CD4-positive, alpha-beta T cell treated with Interleukin-1 beta for 1 hour (primary cell): ENCODE measurements at places on chromosomes 5 and 9.

DNA sequence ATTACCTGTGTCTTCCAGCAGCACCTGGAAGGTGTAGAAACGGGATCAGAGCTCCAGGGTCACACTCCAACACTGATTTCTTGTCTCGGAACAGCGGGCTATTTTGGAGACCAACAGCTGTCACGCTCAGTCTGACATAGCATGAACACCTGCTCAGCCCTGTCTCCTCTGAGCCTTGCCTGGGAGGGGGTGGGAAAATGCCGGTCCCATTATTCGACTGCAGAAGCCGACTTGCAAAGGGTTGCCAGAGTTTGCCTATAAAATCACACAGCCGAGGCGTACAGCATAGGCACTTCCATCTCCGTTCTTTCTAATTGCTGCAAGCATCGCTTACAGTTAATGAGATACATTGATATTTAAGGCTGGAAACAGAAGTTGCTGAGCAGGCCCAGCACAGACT is 300.8 kb upstream of the MSX2 start:
- DNase-seq: no peak

DNA sequence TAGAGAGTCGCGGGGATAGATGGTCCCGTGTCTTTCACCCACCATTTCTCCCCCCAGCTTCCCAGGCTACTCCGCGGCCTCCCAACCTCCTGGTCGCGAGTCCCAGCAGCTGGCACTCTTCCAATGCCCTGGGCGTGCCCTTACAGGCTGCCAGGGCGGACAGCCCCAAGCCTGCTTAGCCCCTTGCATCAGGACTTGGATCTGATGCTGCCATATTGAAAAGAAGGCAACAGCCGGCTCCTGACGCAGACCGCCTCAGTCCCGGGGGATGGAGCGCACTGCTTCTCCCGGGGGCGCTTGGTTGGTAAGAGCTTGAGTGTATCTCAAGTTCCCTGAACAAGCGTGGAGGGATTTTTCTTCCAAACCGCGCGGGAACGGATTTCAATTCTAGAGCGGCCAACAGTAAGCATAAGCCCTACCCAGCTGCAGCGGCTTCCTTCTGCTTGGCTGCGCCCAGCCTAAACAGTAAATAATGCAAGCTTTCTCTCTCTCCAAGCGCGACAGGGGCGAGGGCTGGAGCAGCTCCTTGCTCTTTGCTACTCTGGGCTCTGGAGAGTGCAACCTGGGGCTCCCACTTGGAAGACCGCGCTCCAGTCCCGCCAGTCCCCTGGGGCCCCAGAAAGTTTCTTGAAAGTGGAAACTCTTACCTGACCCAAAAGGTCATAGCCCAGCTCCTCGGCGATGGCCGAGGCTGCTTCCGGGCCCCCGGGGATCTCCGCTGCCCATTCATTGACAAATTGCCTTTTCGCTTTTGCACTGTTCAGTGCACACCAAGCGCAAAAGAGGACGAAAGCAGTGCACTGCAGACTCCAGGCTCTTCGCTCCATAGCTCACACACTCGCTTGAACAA is 607 bp downstream of the PCSK1 start:
- no peak for DNase-seq

DNA sequence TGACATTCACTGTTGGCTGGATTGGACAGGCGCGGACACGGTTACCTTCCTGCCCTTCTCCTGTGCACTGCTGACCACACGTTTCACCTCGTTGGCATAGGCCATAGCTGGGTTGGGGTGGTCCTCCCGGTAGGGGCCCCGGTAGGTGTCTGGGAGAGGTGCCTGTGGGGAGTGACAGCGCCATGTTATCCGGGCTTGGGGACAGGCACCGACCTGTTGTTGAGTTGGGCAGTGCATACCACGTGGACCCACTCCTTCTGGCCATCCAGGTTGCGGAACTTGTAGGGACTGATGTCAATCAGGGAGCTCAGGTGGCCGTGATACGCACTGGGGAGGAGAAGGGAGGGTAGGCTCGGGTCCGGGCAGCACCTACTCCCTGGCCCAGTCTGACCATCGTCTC is 8.2 kb downstream of the PHYKPL start:
- no peak for DNase-seq

DNA sequence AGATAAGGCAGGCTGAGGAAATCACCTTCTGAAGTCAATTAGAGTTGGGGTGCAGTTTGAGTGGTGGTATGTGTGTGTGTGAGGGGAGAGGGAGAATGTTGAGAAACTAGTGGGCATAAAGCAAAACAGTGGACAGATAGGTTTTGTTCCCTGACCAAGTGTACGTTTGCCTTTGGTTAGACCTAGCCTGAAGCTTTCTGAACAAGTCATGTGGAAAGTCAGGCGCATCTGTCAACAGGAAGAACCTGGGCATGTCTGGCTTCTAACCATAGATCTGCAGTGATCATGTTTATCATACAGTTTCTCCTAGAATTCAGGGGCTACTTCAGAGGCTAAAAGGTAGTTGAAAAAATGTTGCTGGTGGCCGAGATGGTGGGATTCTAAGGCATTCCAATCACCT is 143.2 kb upstream of the PCA3 start:
- no peak for DNase-seq

- DNase-seq: no peak
Observed at GRCh38 chr9:4111233-4112008, 188.4 kb downstream of the GLIS3 start.

- DNase-seq: peak; percentile 47
Observed at GRCh38 chr5:135392256-135392655, 6.8 kb downstream of the MACROH2A1 start.

- DNase-seq: no peak
Observed at GRCh38 chr5:130166839-130167490, 262.7 kb downstream of the CHSY3 start.

DNA sequence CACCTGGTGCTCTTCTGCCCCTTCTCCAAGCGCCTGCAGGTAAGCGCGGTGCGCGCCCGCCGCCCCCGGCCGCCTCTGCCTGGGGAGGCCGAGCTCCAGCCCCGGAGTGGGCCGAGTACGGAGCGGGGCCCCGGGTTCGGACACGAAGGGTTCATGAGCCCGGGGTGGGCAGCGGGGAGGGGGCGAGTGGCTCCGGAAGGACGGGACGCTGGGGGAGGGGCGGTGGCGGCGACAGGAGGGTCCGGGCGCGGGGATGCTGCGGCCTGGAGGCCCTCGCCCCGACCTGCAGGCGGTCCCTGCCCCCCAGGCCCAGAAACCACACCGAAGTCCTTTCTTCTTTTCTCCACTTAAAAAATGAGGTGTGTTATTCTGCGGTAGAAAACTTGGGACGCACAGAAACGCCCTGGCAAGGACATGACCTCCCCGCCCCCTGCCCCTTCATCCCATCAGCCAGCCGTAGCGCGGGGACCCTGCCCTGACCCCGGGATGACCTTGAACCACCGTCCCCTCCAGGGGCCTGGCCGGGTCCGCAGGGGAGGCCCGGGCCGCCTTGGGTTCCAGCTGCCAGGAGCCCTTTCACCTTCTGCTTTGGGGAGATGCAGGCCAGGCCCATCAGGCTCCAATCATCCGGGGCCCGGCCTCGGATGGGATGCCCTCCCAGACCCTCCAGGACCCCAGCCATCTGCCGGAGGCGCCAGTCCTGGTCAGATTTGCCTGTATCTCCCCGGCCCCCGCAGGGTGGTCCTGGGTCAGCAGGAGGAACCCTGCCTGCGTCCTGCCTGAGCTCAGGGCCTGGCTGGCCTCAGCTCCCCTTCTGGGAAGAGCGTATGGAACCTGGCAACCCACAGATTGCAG is 545 bp downstream of the DIPK1B start:
- DNase-seq: no peak

DNA sequence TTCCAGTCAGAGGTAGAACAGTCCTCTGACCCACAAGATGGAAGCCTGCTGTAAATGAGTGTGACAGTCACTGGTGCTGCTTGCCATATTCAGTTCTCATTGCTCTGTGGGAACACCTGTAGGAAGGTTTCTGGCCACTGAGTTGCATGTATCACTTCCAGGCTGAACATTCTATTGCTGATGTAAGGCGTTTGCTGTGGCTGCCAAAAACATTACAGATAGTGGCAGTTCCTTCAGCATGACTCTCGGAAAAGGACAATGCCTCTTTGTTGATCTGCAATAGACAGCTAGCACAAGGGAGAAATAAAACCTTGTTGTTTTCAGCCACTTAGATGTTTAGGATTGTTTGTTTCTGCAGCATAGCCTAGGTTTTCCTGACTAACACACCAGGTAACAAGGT is 217.2 kb downstream of the AGTPBP1 start:
- DNase-seq: no peak

DNA sequence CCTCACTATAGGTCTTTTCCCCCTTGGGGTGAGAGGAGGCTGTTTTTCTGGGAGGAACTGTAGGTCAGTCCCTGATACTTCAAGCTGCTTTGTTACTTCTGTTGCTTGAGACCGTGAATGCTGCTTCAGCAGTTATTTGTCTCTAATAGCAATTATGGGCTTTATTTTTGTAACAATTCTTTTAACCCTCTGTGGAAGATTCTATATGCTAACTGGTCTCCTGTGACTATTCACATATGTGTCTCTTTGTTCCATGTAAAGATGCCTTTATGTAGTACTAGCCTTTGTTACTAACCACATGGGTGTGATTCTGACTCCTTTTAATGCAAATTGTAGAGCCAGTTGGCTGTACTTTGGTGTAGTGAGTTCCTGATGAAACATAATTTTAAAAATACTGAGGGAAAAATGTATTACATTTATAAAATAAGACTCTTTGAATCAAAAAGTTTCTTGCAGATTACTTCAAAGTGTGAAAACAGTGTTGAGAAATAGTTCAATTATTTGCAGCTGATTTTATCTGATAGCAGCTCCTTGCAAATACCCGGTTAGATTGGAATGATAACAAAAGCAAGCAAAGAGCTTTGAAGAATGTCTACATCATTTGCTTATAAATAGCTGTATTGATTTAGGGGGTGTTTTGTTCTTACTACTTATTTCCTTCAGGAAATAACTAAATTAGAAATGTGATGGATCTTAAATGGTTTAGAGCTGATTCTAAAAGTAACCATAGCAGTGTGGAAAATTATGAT is 46.6 kb downstream of the ANGPTL2 start:
- no peak for DNase-seq

DNA sequence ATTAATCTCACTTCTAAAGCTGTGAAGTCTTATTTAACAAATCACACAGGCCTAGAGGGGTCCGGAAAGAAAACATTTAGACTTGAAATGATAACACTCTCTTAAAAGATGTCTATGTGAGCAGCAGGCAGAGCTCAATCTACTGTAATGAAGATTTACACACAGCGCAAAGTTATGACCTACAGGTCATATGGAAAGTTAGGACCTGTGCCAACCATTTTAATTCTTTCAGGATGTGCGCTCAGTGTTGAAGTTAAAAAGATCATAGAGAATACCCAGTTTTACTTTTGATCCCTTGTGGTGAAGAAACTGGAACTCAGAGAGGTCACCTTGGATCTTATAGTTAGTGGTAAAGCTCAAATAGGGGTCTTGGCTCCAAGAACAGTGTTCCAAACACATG is 3.1 kb upstream of the CREBRF start:
- no peak for DNase-seq

GRCh38 chr5:83306572-83307241 is 164.8 kb upstream of the VCAN start:
- peak; percentile 70 for DNase-seq

DNA sequence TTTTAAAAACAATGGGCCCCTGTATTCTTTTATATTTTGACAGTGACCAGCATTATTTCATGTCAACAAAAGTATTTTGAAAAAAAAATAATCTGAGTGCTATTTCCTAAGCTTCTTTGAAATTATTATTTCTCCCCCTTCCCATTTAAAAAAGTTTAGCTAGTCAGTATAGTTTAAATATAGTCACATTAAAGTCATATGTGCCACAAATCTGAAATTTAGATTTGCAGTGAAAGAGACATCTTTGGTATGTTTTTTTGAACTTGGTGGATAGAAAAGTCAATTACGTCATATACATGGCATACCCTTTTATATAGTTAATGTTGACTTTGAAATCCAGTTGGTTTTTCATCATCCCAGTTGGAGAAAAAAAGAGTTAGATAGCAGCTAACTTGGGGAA is 297.0 kb downstream of the CCDC171 start:
- DNase-seq: no peak

- no peak for DNase-seq
Observed at GRCh38 chr9:120416781-120417427, 163.1 kb downstream of the CDK5RAP2 start.

GRCh38 chr5:136087961-136088871 is 44.4 kb upstream of the SMAD5 start:
- no peak for DNase-seq

DNA sequence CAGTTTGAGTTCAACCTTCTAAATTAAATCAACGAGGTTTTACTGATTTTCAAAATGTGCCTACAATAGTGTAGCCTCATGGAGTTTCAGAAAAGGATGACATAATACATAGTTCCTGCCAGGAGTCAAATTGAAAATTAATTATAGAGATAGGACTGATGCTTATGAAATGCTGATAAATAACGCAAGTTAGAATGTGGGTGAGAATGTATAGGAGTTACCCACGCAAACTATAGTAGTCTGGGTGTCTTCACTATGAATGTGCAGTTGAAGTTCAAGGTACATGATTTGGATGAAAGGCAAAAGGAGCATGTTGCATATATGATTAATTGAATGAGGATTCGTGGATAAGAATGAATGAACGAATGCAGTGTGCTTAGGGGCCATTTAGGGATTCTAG is 95.7 kb downstream of the SV2C start:
- no peak for DNase-seq

DNA sequence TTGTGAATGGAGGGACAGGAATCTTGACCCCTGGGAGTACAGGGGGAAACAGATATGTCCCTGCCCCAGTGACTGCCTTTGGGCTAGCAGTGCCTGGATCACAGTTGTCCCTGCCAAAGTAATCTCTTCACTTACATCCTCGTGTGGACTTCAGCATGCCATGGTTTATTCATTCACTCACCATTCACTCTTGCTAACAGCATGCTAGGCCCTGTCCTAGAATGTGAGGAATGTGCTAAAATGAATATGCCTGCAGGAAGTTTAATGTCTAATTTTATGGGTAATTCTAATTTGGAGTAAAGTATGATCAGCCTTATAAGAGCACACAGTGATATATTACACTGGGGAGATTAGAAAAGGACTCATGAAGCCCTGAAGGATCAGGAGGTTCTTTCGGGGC is 63.0 kb downstream of the FAT2 start:
- no peak for DNase-seq

- DNase-seq: peak; percentile 5
Observed at GRCh38 chr5:60538955-60539866, 160.8 kb downstream of the DEPDC1B start.

GRCh38 chr5:169301386-169301934 is 521 bp upstream of the SLIT3 start:
- no peak for DNase-seq

DNA sequence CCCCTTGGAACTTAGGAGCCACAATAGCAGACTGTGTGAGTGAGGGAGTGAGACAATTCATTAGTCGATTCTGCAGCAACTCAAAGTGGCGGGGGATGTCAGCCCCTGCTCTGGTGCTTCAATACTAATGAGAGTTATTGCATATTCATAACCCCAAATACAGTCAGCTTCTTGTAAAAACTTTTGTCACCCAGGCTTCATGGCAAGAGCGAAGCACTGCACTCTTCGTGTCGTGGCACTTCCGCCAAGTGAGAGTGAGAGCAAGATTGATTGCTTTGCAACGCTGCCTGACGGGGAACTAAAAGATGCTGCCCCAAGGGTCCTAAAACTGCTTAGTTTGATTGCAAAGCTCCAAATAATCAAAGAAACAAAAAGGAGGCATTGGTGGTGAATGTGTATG is 150.9 kb downstream of the NR2F1-AS1 start:
- no peak for DNase-seq

GRCh38 chr5:56641635-56642260 is 173.6 kb upstream of the MAP3K1 start:
- no peak for DNase-seq

- peak; percentile 79 for DNase-seq
Observed at GRCh38 chr5:177446200-177447065, at the start of gene PRR7. Gene PRR7, plus strand, starts transcription at chr5:177446814. Its CDS starts 8,254 bp downstream, at chr5:177455068.

- no peak for DNase-seq
Observed at GRCh38 chr5:92019376-92019990, 636.4 kb upstream of the ARRDC3 start.
